ENCODE measurements at places on chromosomes 3 and 15.

GRCh38 chr3:66449411-66449974 lies 51.3 kb downstream of the LRIG1 start:
- no peak for DNase-seq

DNA sequence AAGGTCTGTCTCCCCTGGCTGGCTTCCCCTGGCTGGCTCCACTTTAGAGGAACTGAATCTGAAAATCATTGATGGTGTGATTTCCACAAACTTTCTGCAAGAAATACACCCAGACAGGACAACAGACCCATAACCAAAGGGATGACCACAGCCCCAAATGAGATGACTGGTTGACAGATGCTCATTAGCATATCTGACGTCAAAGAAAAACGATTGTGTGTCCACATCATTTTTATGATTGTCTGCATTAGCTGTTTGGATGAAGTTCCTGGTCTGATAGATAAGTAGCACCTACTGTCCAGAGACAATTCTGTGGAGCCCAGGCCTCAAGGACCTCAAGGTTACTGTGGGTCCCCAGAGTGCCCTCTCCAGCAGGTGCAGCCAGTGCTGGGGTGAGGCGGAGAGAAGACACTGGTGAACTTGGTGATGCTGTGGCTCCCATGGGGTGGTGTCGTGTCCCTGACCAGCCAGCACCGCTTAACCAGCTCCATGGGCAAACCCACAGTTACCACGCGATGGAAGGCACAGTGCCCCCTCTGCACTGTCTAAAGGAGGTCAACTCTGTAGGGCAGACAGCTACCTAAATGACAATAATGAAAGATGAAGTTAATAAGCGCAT lies 127.4 kb downstream of the NSMCE3 start:
- DNase-seq, result peak; percentile 9

- no peak for DNase-seq
Measured at GRCh38 chr15:70447081-70447480, 316.3 kb downstream of the UACA start.

GRCh38 chr3:193771653-193772421 lies 178.8 kb downstream of the OPA1 start:
- no peak for DNase-seq

- peak; percentile 37 for DNase-seq
Measured at GRCh38 chr15:83284559-83285283, at the start of gene BNC1. TSS of gene BNC1 (minus strand) at chr15:83284664. CDS start at chr15:83284628, 36 bp downstream.

All from glutamatergic neuron (in vitro differentiated cells).